ENCODE measurements at places on chromosomes 6 and 20.

GRCh38 chr6:34318499-34319470 is 70.0 kb upstream of the SMIM29 start:
- no peak for DNase-seq

DNA sequence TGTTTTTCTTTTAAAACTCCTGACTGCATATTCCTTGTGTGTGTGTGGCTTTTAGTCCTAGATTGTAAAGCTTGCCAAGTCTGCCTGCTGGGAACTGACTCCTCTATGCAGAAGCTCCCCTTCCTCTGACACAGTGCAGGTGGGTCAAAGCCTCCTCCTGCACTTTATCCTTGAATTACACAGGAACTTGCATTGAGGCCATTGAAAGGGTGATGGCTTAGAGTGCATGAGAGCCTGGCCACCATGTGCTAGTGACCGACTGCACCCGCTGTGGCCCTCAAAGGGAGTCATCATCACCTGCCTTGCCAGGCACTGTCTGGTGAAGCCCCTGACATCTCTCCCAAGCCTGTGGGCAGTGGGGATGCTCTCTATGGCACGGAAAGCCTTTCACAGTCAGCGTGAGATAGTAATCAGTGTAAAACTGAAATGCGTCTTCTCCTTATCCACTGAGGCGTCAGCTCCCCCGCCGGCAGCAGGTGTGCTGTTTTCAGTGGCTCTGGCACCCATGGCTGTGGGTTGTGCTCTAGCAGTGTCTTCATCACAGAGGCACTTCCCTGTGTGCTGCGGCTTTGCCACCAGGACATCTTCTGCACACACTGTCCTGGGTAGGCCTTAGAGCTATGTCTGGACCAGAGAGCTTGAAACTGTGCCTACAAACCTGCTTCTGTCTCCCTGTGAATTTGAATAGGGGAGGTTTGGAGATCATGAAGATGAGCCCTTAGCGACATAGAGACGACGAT is 87.9 kb downstream of the THBS2 start:
- no peak for DNase-seq

DNA sequence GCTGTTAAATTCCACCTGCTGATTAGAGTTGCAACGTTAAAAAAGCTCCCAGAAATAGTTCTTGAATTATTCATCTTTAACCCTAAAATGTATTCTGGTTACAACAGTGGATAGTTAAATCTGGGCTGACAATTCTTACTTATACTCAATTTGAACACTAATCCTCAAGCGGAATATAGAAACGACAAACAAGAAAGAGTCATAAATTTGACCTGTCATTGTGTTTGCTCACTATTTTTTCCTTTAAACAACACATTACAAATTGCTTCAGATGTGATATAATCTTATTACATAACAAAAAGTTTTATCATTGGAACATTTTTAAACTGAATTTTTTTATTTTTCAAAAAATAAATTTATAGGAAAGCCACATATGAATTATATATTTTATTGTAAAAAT is 104.5 kb upstream of the RNF217 start:
- DNase-seq: no peak

- DNase-seq: no peak
These were observed 57.6 kb upstream of the CCN6 start for GRCh38 chr6:111996144-111996865.

- no peak for DNase-seq
These were observed 38.1 kb upstream of the BMP5 start for GRCh38 chr6:55913228-55914195.

- peak; percentile 99 for DNase-seq
These were observed 36.9 kb upstream of the FANCE start for GRCh38 chr6:35415065-35415891.

DNA sequence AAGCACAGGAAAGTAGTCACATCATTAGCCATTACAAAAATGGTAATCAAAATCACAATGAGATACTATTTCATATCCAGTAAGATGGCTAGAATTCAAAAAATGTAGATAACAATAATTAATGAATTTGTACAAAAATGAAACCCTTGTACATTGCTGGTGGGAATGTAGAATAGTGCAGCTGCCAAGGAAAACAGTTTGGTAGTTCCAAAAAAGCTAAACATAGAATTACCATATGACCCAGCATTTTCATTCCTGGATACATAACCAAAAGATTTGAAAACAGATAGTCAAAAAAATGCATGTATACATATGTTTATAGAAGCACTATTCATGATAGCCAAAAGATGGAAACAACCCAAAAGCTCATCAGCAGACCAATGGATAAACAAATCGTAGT is 251.1 kb upstream of the RAB32 start:
- no peak for DNase-seq
